ENCODE measurements at places on chromosomes 16 and 17.

DNA sequence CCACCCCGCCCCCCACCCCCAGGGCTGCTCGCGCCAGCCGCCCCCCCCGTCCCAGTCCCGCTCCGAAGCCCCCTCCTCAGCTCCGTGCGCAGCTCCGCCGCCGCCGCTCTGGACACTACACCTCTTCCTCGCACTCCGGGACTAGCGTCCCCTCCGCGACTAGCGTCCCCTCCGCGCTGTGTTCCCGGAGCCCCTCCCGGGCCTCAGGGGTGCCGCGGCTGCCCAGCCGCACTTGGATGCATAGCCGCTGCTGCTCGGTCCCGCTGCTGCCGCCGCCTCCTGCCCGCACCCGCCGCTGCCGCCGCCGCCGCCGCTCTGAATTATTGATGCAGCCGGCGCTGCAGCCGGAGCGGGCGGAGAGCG, at the start of gene CBLN1:
Gene CBLN1 (minus strand): TSS at position 359 of the 363 bp plus-strand sequence. CDS start 373 bp downstream, outside the sequence.
- DNase-seq, result no peak

DNA sequence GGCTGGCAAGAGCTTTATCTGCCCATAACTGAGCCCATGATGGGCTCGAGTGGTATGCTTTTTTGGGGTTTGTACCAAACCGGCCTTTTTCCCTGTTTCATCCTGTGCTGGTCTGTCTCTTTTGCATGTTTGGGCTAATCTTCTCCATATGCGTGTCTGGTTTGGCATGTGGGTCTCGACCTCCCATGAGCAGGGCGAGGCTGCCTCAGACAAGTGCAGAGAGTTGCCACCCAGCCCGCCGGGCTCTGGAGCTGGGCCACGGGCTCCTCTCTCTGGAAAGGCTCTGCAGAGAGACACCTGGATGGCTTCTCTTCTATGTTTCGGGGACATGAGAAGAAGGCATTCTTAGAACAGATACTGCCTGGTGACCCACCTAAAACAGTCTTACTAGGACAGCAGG, 67.8 kb upstream of the TBX2 start:
- no peak for DNase-seq

DNA sequence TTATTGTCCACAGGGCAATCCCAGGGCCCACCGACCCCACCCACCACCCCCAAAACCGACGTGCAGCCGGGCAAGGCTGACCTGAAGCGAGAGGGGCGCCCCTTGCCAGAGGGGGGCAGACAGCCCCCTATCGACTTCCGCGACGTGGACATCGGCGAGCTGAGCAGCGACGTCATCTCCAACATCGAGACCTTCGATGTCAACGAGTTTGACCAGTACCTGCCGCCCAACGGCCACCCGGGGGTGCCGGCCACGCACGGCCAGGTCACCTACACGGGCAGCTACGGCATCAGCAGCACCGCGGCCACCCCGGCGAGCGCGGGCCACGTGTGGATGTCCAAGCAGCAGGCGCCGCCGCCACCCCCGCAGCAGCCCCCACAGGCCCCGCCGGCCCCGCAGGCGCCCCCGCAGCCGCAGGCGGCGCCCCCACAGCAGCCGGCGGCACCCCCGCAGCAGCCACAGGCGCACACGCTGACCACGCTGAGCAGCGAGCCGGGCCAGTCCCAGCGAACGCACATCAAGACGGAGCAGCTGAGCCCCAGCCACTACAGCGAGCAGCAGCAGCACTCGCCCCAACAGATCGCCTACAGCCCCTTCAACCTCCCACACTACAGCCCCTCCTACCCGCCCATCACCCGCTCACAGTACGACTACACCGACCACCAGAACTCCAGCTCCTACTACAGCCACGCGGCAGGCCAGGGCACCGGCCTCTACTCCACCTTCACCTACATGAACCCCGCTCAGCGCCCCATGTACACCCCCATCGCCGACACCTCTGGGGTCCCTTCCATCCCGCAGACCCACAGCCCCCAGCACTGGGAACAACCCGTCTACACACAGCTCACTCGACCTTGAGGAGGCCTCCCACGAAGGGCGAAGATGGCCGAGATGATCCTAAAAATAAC, 3.0 kb downstream of the SOX9 start:
- no peak for DNase-seq

GRCh38 chr17:64538508-64539130, 31.8 kb downstream of the CEP95 start:
- DNase-seq, result peak; percentile 14

DNA sequence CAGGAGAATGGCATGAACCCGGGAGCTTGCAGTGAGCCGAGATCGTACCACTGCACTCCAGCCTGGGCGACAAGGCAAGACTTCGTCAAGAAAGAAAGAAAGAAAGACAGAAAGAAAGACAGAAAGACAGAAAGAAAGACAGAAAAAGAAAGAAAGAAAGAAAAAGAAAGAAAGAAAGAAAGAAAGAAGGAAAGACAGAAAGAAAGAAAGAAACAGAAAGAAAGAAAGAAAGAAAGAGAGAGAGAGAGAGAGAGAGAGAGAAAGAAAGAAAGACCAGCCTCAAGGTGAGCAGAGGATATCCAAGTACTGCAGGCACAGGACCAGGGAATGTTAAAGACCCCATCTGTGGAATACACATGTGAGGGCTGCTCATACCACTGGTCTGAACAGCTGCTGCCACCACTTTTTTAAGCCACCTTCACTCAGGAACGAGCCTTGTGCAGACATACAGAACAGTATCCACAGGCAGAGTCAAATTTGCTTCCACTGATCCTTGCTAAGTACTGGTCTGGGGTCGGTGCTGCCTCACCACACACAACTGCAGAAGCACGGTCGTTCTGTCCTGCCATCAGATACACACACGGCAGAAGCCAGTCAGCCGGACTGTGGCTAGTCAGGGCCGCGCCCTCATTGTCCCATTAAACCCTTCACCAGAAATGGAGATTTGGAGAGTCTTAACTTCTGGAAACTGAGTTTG, 7.7 kb downstream of the RAB5C start:
- DNase-seq, result no peak

DNA sequence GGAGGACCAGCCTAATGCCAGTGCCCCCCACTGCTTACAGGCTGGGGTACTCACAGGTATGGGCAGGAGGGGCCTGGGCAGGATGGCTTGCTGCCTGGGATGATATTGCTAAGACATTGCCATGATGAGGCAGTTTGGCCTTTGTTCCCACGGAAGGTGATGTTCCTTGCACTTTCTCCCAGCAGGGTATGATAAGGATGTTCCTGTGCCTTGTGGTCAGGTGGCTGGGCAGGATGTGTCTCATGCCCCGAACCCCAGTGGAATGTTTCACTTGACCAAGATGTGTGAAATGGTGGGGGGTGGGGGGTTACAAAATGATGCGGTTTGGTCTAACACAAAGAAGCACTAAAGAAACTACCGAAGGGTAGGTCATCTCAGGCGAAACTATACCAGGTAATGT, 337.8 kb upstream of the ZFHX3 start:
- DNase-seq, result no peak

DNA sequence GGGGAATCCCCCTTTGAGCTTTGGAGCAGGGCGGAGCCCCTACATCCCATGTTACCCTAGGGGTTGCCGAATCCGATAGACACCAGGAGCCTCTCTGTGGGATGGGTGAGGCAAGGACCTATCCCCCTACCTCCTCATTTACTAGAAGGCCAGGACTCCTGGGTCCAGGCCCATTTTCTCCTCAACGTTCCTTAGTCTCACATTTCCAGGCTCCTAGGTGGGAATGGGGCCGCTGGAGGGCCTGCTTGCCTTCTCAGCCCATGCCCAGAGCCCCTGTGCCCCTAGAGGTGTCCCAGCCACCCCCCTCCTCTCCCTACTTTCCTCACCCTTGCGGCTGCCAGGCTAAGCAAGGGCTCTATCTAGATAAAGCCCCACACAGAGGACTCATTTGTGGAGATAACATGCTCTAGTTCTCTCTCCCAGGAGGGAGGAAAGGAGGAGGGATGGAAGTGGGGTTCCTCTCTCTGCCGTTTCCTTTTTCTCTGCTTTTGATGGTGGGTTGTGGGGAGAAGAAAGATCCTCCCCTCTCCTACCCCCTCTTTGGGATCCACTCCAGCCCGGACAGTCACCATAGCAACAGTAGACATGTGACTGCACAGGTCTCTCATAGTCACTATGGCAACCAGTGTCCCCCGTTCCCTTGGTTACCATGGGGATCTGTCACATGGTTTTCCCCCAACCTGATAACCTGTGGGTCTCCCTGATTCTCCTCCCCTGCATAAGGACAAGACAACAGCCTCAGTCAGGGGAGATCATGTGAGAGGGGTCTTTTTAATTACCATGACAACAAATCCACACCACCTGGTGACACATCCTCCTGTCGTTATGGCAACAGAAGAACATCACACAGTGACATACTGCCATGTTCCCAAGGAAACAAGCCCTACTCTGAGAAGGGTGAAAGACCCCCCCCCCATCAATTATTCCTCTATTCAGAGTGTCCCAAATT, 5.2 kb downstream of the CACNA1G start:
- DNase-seq, result no peak

GRCh38 chr17:4947411-4948165, 742 bp downstream of the PFN1 start:
- DNase-seq, result peak; percentile 70

GRCh38 chr16:85127379-85127723, 15.1 kb upstream of the CIBAR2 start:
- no peak for DNase-seq

GRCh38 chr16:8874388-8874787, 5.6 kb upstream of the CARHSP1 start:
- DNase-seq, result no peak
